Fibroblast of lung (primary cell): ENCODE measurements at places on chromosomes 4 and X. TPM values are rescaled to one million over a fixed set of nuclear protein-coding genes. Genes with fewer than 3 reads are reported as not detected.

The HS3ST1 gene
- total RNA-seq = not detected in 2 replicates

The GRIA3 gene
- total RNA-seq = 1.3 and 2.3 TPM in 2 replicates

The IL13RA2 gene
- 42.1 and 67.5 TPM in 2 replicates for total RNA-seq

The PPEF2 gene
- total RNA-seq = not detected in 2 replicates

The IQCM gene
- under 0.01 TPM in 1 of 2 replicates, not detected in the other for total RNA-seq

The SMR3B gene
- not detected in 2 replicates for total RNA-seq

The DMP1 gene
- not detected in 2 replicates for total RNA-seq

The ARX gene
- not detected in 2 replicates for total RNA-seq

The MAGEE1 gene
- 0.77 and 1.2 TPM in 2 replicates for total RNA-seq

The ANXA3 gene
- 7.2 and 9.7 TPM in 2 replicates for total RNA-seq

The POF1B gene
- total RNA-seq = not detected in 2 replicates
